Mesendoderm (in vitro differentiated cells): ENCODE measurements at places on chromosomes 4 and X.
A peak's percentile ranks its signal among the peaks of the same experiment; 100 is the strongest.

GRCh38 chr4:55017406-55017805 lies 108.0 kb downstream of the KDR start:
- no peak for DNase-seq

- DNase-seq = no peak
Measured at GRCh38 chr4:70892086-70892769, 9.9 kb upstream of the MOB1B start.

GRCh38 chr4:41814565-41814964 lies 66.0 kb upstream of the PHOX2B start:
- DNase-seq = peak; percentile 70

DNA sequence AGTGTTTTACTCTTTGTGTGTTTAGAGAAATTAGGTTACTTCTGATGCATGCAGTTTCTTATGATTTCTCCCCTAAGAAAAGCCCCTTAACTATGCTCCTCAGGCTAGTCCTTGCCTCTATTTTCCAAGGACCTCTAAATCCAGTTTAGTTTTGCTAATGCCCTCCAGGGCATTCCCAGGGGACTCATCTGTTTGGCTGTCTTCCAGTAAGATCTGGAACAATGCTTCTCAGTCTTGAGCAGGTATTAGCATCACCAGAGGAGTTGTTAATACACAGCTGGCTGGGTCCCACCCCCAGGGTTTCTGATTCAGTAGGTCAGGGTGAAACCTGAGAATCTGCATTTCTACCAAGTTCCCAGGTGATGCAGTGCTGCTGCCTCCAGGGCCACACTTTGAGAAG lies 56.9 kb downstream of the OTC start:
- peak; percentile 30 for DNase-seq

- DNase-seq = no peak
Measured at GRCh38 chr4:127055357-127055756, 577.4 kb upstream of the INTU start.

- no peak for DNase-seq
Measured at GRCh38 chr4:129335818-129336217, 239.9 kb downstream of the C4orf33 start.

- DNase-seq = no peak
Measured at GRCh38 chr4:155629183-155629825, 37.3 kb upstream of the GUCY1A1 start.

DNA sequence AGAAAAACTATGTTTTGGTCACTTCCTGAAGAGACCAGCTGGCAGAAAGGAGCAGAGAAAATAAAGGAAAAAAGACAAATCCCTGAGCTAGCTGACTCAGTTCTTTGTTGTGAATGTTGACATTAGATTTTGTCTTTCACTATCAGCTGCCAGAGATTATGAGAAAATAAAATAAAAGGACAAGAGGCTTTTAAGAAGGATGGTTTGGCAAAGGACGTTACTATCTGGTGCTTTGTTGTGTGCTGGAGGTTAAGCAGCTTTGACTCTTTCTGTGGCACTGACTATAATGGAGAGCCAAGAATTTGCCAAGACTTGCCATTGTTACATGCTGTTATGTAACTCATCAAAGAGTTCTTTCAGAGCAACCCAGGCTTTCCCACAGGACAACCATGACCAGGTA lies 12.1 kb downstream of the ASB5 start:
- DNase-seq = no peak
